ENCODE measurements at places on chromosomes 5 and 9. TPM values are rescaled to one million over a fixed set of nuclear protein-coding genes. Genes with fewer than 3 reads are reported as not detected.

The ZNF367 gene
- total RNA-seq: 24.7 TPM

The ENTREP1 gene
- total RNA-seq: not detected

The IFNA13 gene
- not detected for total RNA-seq

The SPAG8 gene
- total RNA-seq: 1.4 TPM

The NSMF gene
- total RNA-seq: 28.5 TPM

The B4GALT7 gene
- 14.6 TPM for total RNA-seq

The MLANA gene
- total RNA-seq: not detected

The CCNI2 gene
- 3.4 TPM for total RNA-seq

The CTNND2 gene
- total RNA-seq: not detected

The S1PR3 gene
- total RNA-seq: 0.76 TPM

The HAPLN1 gene
- not detected for total RNA-seq

The C1QTNF3 gene
- total RNA-seq: 5.1 TPM

The MEF2C gene
- total RNA-seq: 0.53 TPM

The DDX46 gene
- total RNA-seq: 81.9 TPM

The CDKN2A gene
- 5.0 TPM for total RNA-seq

The TRIM7 gene
- 2.9 TPM for total RNA-seq

The SLIT3 gene
- total RNA-seq: 3.1 TPM

The ENC1 gene
- 1.9 TPM for total RNA-seq

The TRIM14 gene
- total RNA-seq: 41.7 TPM

Measured in activated T-cell treated with anti-CD3 and anti-CD28 coated beads, Interleukin-2, amount 50 U/mL, for 72 hours (primary cell).